ENCODE measurements at places on chromosomes 16 and 17.

- DNase-seq, result no peak
Observed at GRCh38 chr17:34663714-34664113, 84.3 kb downstream of the TMEM132E start.

DNA sequence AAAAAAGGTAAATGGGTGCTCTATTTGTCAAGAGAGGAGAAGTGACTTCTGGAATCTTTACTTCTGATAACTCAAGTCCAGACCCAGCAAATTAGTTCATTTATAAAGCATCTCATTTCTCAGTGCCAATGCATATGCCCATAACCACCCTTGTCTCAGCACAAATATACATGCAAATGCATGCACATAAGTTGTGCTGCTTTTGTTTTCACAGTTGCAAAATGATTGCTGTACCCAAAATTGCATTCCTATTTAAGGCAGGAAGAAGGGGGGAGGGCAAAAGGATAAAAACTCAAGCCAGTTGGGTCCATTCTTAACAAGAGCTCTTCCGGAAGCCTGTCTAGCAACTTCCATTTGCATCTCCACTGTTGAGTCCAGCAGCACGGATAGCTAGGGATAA is 61.3 kb upstream of the FAM20A start:
- no peak for DNase-seq

DNA sequence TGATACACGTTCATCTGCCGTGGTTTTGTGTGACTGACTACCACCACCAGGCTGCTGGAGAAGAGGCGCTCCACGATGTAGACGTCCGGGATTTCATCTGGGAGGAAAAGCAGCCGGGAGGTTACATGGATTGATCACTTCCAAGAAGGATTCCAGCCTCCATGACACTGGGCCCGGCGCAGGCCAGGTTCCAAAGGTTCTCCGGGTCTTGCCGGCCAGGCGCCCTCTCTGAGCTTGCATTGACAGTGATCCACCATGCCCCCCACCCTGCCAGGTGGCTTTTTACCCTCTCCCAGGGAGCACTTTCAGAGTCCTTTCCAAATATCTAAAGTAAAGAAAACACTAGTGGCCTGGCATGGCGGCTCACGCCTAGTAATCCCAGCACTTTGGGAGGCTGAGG is 6.5 kb downstream of the WIPI1 start:
- no peak for DNase-seq

DNA sequence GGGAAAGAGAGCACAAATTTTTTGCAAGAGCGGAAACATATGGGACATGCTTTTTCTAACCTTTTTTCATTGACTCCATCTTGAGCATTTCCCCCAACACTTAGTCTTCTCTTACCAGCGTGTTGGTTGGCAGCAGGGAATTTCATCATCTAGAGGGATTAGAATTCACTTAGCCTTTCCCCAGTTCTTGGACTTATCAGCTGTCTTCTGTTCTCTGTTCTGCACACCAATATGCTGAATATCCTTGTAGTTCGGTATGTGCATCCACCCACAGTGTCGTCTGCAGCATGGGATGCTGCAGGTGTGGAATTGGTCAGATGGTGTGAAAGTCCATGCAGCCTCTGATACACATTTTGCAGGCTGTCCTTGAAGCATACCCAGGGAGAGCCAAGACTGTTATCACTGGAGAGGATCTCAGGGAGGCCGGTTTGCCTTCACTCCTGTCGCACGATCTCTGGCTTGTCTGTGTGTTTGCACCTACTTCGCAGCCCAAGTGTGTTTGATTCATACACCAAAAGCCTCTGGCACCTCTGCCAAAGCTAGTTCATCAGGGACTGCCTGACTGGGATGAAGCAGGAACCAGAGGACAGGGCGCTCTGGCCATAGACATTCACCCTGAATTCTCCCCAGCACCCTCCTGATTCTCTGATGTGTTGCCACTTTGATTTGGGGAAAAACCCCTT is 93.3 kb downstream of the SOCS1 start:
- DNase-seq, result no peak

GRCh38 chr16:67030221-67030962 is 1.4 kb downstream of the CBFB start:
- no peak for DNase-seq

GRCh38 chr17:48609033-48609432 is 1.8 kb downstream of the HOXB7 start:
- no peak for DNase-seq

GRCh38 chr17:15263680-15264079 is 1.4 kb downstream of the PMP22 start:
- no peak for DNase-seq

GRCh38 chr17:7883781-7884386 is 4.7 kb upstream of the CHD3 start:
- peak; percentile 83 for DNase-seq

DNA sequence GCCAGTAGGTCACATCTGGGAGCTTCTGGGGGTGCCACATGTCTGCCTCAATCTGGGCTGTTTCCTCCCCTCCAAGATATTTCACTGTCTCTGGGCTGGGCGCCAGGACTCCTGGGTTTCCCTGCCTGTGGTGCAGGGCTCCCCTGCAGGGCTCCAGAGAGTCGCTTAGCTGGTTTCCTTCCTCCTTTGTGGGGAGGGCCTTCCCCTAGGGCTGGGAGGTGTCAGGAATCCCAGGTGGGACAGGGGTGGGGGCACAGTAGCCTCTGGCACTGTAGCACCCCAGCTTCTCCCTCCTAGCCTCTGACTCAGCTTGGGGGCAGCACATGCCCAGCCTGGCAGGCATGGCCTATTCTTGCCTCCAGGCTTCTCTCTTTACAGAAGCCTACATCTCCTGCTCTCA is 2.6 kb downstream of the RARA start:
- DNase-seq, result peak; percentile 61

GRCh38 chr17:5841862-5842261 is 228.3 kb upstream of the WSCD1 start:
- DNase-seq, result no peak

DNA sequence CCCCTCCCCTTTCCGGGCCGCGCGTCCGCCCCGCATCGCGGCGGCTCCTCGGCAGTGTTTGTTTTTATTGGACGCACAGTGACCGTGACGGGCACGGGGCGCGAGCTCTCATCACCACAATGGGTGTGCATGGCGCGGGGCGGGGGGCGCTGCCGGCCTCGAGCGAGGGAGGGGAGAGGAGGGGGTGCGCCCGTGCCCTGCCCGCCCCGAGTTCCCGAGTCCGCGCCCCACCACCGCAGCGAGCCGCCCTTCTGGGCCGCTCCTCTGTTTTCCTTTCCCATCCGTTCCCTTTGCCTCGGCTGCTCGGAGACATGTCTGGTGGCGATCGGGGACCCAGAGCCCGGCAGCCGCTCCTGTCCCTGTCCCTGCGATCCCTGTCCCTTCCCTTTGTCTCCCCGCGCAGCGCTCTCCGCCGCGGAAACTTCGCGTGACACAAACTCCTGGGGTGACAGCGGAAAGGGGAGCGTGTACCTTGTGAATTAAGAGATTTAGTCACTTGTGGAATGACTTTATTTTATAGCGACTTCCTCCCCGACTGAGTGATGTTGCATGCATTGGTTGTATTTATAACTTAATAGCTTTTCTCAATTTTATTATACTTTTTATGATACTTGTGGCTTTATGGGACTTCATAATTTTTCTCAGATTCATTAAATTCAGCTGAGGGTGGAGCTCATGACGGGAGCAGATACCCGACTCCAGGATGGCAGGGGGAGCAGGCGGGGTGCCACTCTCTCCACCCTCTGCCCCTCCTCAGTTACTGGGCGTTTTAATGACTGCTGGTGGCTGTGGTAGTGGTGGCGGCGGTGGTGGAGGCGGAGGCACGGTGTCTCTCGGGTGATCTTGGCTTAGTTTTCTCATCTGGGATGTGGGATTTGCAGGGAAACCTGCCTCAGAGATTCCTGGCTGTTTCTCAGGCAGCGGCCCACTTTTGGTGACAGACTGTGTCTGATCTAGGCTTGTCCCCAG is 40.8 kb downstream of the MRM1 start:
- no peak for DNase-seq

GRCh38 chr17:63698886-63699637 is 863 bp downstream of the LIMD2 start:
- DNase-seq, result peak; percentile 89

DNA sequence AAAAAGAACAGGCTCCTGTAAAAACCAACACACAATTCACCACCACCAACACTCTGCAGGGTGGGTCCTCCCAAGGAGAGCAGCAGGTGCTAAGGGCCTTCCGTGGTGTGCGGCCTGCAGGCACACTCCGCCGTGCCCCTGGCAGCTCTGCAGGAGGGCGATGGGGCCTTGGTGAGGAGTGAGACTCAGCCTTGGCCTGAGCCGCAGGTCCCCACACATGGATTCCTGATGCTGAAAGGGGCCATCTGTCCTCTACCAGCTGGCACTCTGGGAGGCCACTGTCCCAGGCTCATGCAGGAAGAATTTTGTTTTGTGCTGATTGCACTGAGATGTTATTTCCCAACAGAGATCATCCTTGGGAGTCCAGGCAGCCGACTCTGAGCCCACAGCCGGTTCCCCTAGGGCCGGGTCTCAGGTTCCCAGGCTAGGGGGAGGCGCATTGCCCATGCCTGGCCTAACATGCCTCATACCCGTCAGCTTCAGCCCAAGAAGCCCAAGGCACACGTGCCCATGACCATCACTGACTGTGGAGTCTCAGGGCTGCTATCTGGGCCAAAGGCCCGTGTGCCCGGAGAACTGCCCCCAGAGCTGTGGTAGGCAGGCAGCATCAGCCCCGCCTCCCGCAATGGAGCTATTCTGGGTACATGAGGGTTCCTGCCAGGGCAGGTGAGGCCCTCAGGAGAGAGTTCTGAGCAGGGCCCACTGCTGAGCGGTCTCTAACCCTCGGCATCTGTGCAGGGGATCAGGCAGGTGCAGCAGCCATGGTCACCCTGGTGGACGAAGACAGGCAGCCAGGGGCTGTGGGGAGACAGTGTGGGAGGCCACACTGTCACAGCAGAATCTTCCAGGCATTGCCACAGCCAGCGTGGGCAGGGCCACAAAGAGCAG is 97.9 kb upstream of the ZNF469 start:
- DNase-seq, result no peak

DNA sequence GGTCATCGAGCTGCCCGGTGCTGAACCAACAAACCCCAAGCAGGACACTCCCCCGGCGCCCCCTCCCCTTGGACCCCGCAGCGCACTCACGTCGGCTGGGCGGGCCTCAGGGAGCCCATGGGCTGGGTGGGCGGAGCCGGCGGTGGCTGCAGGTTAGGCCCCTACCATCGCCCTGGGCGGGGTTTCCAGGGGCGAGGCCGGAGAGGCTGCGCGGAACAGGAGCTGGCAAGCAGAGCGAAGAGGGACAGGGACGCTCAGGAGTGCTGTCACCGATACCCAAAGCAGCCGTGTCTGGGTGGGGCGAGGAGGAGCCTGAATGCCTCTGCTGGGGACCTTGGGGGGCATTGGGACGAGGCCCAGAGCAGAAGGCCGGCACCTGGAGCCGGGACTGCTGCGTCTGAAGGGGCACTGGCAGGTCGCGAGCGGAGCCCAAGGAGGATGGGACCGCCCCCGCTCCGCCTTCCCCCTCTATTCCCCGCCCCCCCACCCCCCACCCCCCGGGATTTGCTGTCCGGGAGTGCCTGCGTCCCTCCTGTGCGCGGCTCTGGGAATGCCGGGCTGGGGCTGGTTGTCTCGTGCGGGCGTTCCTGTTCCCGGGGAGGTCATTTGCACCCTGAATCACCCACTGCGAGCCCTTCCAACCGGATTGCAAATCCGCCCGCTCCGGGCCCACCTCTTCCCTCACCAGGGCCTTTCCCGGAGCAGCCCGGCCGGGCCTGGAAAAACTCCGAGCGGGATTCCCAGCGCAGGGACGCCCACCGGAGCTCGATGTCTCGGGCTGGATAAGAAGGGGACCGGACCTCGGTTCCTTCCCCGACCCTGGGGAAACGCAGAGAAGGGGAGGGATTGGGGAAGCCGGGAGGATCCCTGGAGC is 902 bp downstream of the ARHGAP27 start:
- peak; percentile 95 for DNase-seq

DNA sequence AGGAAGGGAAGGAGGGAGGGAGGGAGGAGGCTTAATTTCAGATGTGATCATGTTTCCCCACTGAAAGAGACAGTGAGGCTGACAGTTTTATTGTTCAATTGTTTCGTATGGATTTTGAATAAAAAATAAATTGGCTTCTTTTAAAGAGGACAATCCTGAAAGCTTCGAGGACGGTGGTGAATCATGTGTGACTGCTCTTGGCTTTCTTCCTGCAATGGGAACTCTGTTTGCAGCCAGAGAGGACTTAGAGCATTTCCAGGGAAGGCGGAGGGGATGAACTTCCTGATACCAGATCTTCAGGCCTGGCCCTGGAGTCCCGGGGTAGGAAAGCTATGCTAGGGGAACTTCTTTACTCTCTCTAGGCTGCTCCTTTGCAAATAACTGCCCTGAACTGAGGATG is 72.8 kb upstream of the C16orf82 start:
- no peak for DNase-seq

DNA sequence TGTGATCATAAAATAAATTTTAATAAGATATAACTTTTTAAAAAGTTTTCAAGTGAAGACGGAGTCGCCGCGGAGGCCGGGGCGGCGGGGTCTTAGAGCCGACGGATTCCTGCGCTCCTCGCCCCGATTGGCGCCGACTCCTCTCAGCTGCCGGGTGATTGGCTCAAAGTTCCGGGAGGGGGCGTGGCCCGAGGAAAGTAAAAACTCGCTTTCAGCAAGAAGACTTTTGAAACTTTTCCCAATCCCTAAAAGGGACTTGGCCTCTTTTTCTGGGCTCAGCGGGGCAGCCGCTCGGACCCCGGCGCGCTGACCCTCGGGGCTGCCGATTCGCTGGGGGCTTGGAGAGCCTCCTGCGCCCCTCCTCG is at the start of gene FOXC2:
FOXC2 (plus strand) TSS at position 229 of the 365 bp plus-strand sequence. CDS start 507 bp downstream, outside the sequence.
- peak; percentile 54 for DNase-seq

DNA sequence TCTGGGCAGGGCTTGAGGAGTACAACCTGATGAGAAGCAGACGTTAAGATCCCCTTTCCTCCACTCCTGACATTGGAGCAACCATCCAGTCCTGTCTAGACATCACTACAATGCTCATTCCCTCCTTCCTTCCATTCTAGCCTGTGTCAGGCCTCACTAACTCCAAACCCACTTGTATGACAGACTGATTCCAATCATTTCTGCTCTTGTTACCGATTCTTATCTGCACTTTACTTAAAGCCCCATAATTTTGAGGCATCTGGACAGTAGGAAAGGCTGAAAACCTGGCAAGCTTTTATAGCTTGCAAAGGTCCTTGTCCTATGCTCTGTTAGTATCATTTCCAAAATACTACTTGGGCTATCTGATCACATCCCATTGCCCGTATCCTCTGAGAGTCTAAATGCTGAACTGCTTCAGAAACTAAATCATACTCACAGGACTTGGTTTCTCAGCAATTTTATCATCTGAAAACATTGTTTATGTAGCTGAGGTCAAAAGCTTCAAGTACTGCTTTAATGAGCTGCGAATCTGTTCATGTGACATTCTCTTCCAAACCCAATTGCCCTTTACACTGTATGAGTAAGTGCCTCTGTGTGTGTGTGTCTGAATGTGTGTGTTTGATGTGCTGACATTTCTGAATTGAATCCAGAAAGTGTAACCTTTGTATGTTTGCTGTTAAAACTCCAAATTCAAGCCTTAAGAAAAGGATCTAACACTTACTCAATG is 57.2 kb upstream of the CACNG3 start:
- DNase-seq, result no peak

DNA sequence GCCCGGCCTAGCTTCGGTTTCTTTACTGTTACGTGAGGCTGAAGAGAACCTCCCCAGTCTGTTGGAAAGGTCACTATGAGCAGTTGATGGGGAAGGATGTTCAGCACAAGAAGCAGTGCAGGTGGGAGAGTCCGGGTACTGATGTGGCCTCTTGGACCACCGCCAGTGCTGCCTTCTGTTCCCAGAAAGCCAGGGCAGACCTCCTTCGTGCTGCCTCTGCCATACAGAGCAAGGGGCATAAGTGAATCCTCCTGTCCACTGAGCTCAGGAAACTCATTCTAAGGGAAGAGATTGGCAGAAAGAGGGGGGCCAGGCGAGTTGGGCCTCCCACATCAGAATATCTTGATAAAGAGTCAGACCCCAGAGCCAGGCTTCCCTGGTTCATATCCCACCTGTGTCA is 3.7 kb downstream of the PPP4C start:
- DNase-seq, result no peak

All from stomach (tissue), 19 donors.